ENCODE measurements at places on chromosomes 16 and 17. TPM values are rescaled to one million over a fixed set of nuclear protein-coding genes. Genes with fewer than 3 reads are reported as not detected.

The ABI3 gene
- 4.2 TPM for total RNA-seq

GRCh38 chr16:56607109-56607618 lies 1.2 kb upstream of the MT2A start:
- peaks cover 51% of the 10 kb centered on the region for H3K4me1 ChIP-seq
- H3K4me3 ChIP-seq = no peak overlapping the region
- H3K27ac ChIP-seq = peak overlapping the region; percentile 98

DNA sequence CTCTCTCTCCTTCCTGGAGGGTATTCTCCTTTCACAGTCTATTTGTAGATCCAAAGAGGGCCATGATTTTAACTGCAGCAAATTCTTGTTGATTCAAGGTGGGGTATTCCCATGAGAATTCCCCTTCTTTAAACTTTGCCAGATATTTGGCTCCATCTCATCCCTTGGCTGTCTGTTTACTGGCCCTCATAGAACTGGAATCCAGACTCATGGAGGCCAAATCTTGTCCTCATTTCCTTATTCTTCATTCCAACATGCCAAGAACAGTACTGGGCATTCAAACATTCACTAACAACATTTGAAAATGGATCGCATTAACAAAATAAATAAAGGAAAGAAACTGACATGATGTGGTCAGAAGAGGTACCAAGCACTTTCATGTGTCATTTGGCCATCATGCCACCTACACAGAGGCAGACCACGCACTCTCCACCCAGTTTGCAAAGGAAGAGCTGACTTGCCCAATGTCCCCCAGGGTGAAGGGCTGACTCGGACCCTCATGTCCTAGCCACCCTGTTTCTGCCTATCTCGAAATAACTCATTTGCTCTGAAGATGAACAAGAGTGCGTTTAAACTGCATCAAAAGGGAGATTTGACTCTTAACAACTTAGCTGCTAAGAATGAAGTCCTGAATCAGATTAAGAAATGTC lies 23.1 kb upstream of the SLC35B1 start:
- DNase-seq = no peak
- no peaks in the 10 kb centered on the region for H3K27me3 ChIP-seq
- H3K4me1 ChIP-seq = peaks cover 14% of the 10 kb centered on the region
- peak overlapping the region; percentile 75 for H3K27ac ChIP-seq
- no peak overlapping the region for H3K4me3 ChIP-seq
- H3K36me3 ChIP-seq = no peaks in the 10 kb centered on the region

GRCh38 chr17:63984651-63985386 lies 12.1 kb upstream of the SCN4A start:
- no peaks in the 10 kb centered on the region for H3K36me3 ChIP-seq
- DNase-seq = peak; percentile 52
- H3K4me3 ChIP-seq = no peak overlapping the region
- H3K27ac ChIP-seq = peak overlapping the region; percentile 95

The CDH1 gene
- 177 TPM for total RNA-seq

- H3K27me3 ChIP-seq = no peaks in the 10 kb centered on the region
- peaks cover 10% of the 10 kb centered on the region for H3K4me1 ChIP-seq
- H3K36me3 ChIP-seq = no peaks in the 10 kb centered on the region
- no peak overlapping the region for H3K4me3 ChIP-seq
- no peak for DNase-seq
These were observed 5.0 kb downstream of the CASKIN1 start for GRCh38 chr16:2191446-2191706.

DNA sequence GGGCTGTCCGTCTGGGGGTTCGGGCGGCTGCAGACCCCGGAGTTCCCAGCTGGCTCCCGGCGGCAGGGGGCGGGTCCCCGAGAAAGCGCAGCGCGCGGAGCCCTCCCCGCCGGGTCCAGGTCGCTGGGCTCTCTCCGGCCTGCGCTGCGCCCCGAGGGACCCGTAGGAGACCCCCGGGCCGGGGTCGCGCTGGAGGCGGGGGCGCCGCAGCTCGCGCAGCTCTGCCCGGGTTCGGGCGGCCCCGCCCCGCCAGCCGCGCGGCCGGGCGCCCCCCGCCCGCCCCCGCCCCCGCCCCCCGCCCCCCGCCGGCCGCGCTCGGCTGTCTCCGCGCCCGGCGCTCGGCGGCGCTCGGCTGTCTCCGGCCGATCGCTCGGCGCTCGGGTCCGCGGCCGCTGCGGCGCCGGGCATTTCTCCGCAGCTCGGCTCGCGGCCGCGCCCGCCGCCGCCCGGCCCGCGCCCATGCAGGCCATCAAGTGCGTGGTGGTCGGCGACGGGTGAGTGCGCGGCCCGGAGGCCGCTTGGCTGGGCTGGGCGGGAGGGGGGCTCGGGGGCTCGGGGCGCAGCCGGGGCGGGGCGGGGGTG lies at the start of gene RAC3:
Gene RAC3, plus strand, starts transcription at position 376 of the 582 bp plus-strand sequence. Its CDS starts 84 bp downstream, at position 460.
- peaks cover 30% of the 10 kb centered on the region for H3K4me1 ChIP-seq
- no peaks in the 10 kb centered on the region for H3K27me3 ChIP-seq
- peak; percentile 28 for DNase-seq
- H3K4me3 ChIP-seq = peak within 1 kb of the TSS; percentile 36
- H3K36me3 ChIP-seq = no peaks in the 10 kb centered on the region

GRCh38 chr16:88705076-88705684 lies 1.0 kb downstream of the RNF166 start:
- H3K4me3 ChIP-seq = peak overlapping the region; percentile 97
- DNase-seq = peak; percentile 45
- H3K4me1 ChIP-seq = peaks cover 44% of the 10 kb centered on the region
- H3K27me3 ChIP-seq = no peaks in the 10 kb centered on the region
- H3K36me3 ChIP-seq = peaks cover 4% of the 10 kb centered on the region
- peak overlapping the region; percentile 76 for H3K27ac ChIP-seq

- H3K4me1 ChIP-seq = peaks cover 50% of the 10 kb centered on the region
- H3K27ac ChIP-seq = no peak within 1 kb of the TSS
- no peaks in the 10 kb centered on the region for H3K27me3 ChIP-seq
- H3K4me3 ChIP-seq = peak within 1 kb of the TSS; percentile 48
- peak; percentile 54 for DNase-seq
These were observed at the start of gene KCNJ12 for GRCh38 chr17:21376081-21376758. KCNJ12 (plus strand) TSS chr17:21376357; CDS start chr17:21415343, 38,986 bp downstream.

The MYH11 gene
- 63.2 TPM for total RNA-seq

Data from thyroid gland (tissue), 4 donors.